ENCODE measurements at places on chromosomes 13 and 19.

DNA sequence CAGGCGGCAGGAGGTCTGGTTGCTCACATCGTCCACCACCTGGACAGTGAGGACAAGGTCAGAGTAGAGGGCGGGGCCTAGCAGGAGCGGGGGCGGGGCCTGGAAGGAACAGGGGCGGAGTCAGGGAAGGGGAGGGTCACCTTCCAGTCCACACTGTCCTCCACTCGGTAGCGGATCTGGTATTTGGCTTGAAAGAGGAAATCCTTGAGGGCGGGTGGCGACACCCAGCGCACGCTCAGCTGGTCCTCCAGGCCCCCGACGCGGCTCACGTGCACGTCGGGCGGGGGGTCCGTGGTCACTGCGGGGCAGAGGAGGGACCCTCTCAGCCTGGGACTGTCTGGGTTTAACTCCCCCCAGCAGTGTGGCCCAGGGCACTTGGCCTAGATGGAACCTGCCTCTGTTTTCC, 8.2 kb downstream of the REX1BD start:
- no peak for DNase-seq

- DNase-seq: peak; percentile 76
These were observed 25.8 kb upstream of the MAP3K10 start for GRCh38 chr19:40165362-40165937.

- DNase-seq: no peak
These were observed 41.4 kb downstream of the CEBPG start for GRCh38 chr19:33414667-33415605.

DNA sequence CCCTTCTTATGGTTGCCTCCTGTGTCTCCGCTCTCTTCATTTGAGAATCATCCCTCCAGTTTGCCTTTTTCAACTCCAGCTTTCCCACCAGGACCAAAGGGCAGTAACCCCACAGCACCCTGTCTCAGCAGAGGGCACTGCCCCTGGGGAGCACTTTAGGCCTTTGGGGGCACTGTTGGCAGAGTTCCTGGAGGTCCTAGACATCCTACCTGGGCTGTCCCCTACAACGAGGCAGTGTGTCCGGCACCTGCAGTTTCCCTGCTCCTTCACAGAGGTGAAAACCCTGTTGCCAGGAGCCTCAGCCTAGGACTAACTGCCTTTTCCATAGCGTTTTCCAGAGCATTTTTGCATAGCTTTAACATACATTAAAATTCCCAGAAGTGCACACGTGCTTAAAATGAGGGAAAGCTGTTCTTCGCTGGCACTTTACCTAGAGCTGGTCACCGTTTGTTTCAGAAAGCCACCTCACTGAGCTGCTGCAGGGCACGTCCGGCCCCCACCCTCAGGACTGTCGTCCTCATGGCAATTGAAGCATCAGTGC, 234.9 kb downstream of the TEX29 start:
- no peak for DNase-seq

GRCh38 chr19:47661611-47662010, 51.6 kb upstream of the EHD2 start:
- DNase-seq: no peak

DNA sequence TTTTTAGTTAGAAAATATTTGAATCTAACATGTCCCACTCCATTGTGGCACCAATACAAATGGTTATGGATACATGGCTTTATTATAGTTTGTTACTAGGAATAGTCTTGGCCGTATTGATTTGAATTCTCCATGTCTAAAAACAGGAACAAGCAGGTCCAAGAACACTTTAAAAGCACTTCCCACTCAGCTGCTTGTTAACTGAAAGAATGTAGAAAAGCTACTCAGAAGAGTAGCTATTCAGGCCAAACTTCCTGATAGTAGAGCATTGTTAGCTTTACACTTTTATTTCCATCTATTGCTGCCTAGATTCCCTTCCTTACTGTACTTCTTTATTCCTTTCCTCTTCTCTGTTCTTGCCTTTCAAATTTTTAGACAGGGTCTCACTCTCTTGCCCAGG, 6.9 kb downstream of the PIBF1 start:
- no peak for DNase-seq
